ENCODE measurements at places on chromosomes 13 and 19. TPM values are rescaled to one million over a fixed set of nuclear protein-coding genes. Genes with fewer than 3 reads are reported as not detected.

KRTDAP gene
- total RNA-seq: not detected

MYO16 gene
- total RNA-seq: not detected

TNFRSF19 gene
- 5.7 TPM for total RNA-seq

S1PR4 gene
- not detected for total RNA-seq

LHFPL6 gene
- total RNA-seq: 111 TPM

URAD gene
- not detected for total RNA-seq

ATP4B gene
- not detected for total RNA-seq

DAND5 gene
- total RNA-seq: not detected

C19orf18 gene
- total RNA-seq: 0.14 TPM

RUBCNL gene
- total RNA-seq: 0.55 TPM

PLIN3 gene
- 246 TPM for total RNA-seq

ZNF835 gene
- total RNA-seq: 0.18 TPM

C5AR2 gene
- 0.18 TPM for total RNA-seq

CGB2 gene
- not detected for total RNA-seq

Data from smooth muscle cell of bladder (primary cell).